ENCODE measurements at places on chromosomes 4 and X.

- peaks cover 8% of the 10 kb centered on the region for H3K4me1 ChIP-seq
- peaks cover 34% of the 10 kb centered on the region for H3K36me3 ChIP-seq
- DNase-seq = no peak
- H3K4me3 ChIP-seq = no peak overlapping the region
Observed at GRCh38 chrX:154431341-154431740, 2.9 kb downstream of the ATP6AP1 start.

GRCh38 chr4:73690051-73690738 lies 50.2 kb upstream of the CXCL8 start:
- no peaks in the 10 kb centered on the region for H3K36me3 ChIP-seq
- H3K4me1 ChIP-seq = no peaks in the 10 kb centered on the region
- no peak for DNase-seq

- no peaks in the 10 kb centered on the region for H3K4me1 ChIP-seq
- H3K27me3 ChIP-seq = no peaks in the 10 kb centered on the region
- DNase-seq = no peak
- no peak overlapping the region for H3K4me3 ChIP-seq
- no peak overlapping the region for H3K27ac ChIP-seq
- no peaks in the 10 kb centered on the region for H3K36me3 ChIP-seq
Observed at GRCh38 chr4:173005912-173006633, 162.5 kb upstream of the GALNT7 start.

DNA sequence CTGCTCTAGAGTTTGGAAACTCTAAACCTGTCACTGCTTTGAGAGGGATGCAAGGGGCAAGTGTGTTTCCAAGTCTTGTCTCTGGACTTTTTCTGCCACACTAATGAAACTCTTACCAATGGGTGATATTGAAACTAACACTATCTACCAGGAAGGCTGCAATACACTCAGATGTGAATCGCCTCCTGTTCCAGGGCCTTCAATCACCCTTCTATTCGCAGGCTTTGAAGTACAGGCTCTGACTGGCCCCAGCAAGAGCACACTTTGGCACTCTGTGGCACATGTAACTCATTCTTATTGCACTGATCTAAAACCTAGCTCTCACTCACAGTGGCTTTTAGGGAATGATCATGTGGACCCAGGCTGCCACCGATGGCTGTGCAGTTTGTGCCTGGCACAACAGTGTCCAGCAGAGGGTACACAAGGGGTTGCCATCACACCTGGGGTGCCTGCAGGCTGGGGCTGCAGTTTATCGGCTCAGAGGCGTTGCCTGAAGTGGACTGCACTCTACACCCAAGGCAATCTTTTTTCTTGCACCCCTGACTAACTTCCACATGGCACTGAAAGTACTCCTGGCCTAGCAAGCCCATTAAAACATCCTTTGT lies 210.8 kb downstream of the MGST2 start:
- DNase-seq = no peak
- no peaks in the 10 kb centered on the region for H3K27me3 ChIP-seq
- no peak overlapping the region for H3K27ac ChIP-seq
- no peak overlapping the region for H3K4me3 ChIP-seq
- H3K4me1 ChIP-seq = peaks cover 12% of the 10 kb centered on the region

DNA sequence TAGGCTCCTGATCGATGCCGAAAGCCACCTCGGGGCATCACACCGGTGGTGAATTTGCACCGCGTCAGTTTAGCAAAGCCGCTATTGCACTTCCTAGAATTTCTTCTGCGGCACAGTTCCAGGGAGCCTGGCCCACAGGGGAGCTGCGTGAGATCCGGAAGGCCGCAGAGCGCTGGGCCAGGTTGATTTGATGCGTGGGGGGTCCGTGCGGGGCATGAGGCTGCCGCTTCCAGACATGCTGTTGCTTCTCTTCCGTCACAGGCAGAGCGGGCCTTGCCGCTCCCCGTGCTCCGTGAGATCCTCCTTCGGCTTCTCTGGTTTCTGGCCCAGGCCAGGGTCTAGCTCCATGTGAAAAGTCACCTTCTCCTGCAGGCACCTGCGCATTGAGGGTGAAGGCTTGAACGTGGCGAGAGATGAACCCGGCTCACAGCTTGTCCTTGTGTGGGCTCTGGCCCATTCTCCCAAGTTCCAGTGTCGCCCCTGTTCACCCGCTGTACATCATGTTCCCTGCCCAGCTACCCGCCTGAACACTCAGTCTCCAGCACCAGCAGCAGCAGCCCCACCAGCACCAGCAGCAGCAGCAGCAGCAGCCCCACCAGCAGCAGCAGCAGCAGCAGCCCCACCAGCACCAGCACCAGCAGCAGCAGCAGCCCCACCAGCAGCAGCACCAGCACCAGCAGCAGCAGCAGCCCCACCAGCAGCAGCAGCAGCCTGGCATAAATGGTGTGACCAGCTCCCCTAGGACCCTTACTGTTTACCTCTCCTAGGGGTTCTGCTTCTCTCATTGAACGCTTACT lies 131.2 kb downstream of the TRIML1 start:
- H3K4me1 ChIP-seq = no peaks in the 10 kb centered on the region
- peak; percentile 65 for DNase-seq
- H3K4me3 ChIP-seq = no peak overlapping the region
- no peak overlapping the region for H3K27ac ChIP-seq

GRCh38 chr4:73664470-73664869 lies 44.2 kb upstream of the RASSF6 start:
- DNase-seq = no peak
- no peak overlapping the region for H3K4me3 ChIP-seq
- H3K27me3 ChIP-seq = no peaks in the 10 kb centered on the region
- no peak overlapping the region for H3K27ac ChIP-seq
- no peaks in the 10 kb centered on the region for H3K4me1 ChIP-seq

DNA sequence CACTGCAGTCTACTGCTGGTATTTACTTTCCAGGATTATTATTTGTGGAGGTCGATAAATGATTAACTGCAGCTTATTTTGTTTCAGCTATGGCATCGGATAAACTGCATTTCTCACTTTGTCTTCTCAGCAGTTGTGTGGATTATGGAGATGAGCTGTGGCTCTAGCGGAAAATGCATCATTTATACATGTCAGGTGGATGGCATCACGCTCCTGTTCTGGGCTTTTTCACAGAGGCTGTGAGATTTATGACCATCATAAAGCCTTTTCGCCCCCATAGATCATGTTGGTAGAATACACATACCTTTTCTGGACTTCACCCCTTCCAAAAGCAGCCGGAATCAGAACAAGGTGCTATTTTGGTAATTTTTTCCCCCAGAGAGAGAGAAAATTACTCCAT lies 118.8 kb upstream of the MAGEB18 start:
- no peaks in the 10 kb centered on the region for H3K4me1 ChIP-seq
- H3K4me3 ChIP-seq = no peak overlapping the region
- no peaks in the 10 kb centered on the region for H3K27me3 ChIP-seq
- DNase-seq = no peak

GRCh38 chr4:140326395-140326993 lies 47.0 kb upstream of the SCOC start:
- no peaks in the 10 kb centered on the region for H3K36me3 ChIP-seq
- no peak overlapping the region for H3K4me3 ChIP-seq
- H3K27ac ChIP-seq = no peak overlapping the region
- no peak for DNase-seq
- H3K4me1 ChIP-seq = no peaks in the 10 kb centered on the region

GRCh38 chrX:107684956-107685385 lies 56.7 kb downstream of the PRPS1 start:
- no peaks in the 10 kb centered on the region for H3K36me3 ChIP-seq
- peaks cover 39% of the 10 kb centered on the region for H3K4me1 ChIP-seq
- no peak overlapping the region for H3K4me3 ChIP-seq
- H3K27me3 ChIP-seq = no peaks in the 10 kb centered on the region
- H3K27ac ChIP-seq = peak overlapping the region; percentile 73
- peak; percentile 98 for DNase-seq

GRCh38 chr4:60913002-60913401 lies 287.1 kb upstream of the ADGRL3 start:
- DNase-seq = no peak
- no peaks in the 10 kb centered on the region for H3K4me1 ChIP-seq
- no peaks in the 10 kb centered on the region for H3K27me3 ChIP-seq

- no peaks in the 10 kb centered on the region for H3K27me3 ChIP-seq
- H3K36me3 ChIP-seq = no peaks in the 10 kb centered on the region
- no peak overlapping the region for H3K27ac ChIP-seq
- no peaks in the 10 kb centered on the region for H3K4me1 ChIP-seq
- no peak overlapping the region for H3K4me3 ChIP-seq
Observed at GRCh38 chr4:180674619-180675358, 1568.4 kb upstream of the TENM3 start.

DNA sequence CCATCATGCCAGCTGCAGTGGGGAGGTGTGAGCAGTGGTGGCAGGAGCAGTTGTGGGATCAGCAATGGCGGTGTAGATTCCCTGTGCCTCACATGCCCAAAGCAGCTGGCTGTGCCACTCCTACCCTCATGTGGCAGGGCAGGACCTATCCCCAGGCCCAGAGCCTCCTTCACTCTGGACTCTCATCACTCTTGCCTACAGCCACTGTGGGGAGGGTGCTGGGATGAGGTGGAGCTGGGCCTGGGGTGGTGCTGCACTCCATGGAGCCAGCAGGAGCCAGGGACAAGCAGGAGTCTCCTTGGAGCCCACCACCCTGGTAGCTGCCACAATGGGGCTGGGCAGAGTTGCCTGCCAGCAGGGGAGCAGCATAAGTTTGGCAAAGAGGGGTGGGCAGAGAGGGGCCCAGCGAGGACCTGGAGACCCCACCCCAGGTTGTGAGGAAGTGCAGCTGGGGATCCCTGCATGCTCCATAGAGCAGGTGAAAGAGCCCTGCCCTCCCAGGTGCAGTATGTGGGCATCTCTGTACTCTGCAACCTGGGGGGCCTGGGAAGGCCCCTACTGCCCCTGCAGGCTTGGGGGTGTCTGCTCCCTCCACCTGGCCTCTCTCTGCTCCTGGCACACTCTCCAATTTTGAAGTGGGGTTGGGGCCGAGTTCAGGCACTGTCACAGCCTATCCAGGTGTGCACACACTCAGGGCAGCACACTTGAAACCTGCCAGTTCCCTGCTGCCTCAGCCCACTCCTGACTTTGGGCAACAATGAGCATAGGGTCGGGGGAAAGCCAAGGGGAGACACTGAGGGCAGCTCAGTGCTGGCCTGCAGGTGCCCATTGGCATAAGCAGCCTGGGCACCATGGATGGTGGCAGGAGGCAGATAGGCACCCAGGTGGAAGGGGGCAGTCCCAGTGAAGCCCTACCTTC lies 74.0 kb upstream of the INTU start:
- H3K27ac ChIP-seq = no peak overlapping the region
- no peak overlapping the region for H3K4me3 ChIP-seq
- no peaks in the 10 kb centered on the region for H3K4me1 ChIP-seq
- no peaks in the 10 kb centered on the region for H3K36me3 ChIP-seq
- no peak for DNase-seq

- H3K27me3 ChIP-seq = no peaks in the 10 kb centered on the region
- H3K4me3 ChIP-seq = no peak overlapping the region
- DNase-seq = no peak
- H3K4me1 ChIP-seq = no peaks in the 10 kb centered on the region
Observed at GRCh38 chrX:38985375-38985774, 184.1 kb downstream of the MID1IP1 start.

GRCh38 chrX:110588164-110588563 lies 207.5 kb downstream of the CHRDL1 start:
- DNase-seq = no peak
- H3K27me3 ChIP-seq = no peaks in the 10 kb centered on the region
- no peaks in the 10 kb centered on the region for H3K36me3 ChIP-seq
- no peak overlapping the region for H3K4me3 ChIP-seq

GRCh38 chr4:180993244-180993836 lies 1249.9 kb upstream of the TENM3 start:
- no peaks in the 10 kb centered on the region for H3K27me3 ChIP-seq
- no peak overlapping the region for H3K27ac ChIP-seq
- no peak for DNase-seq
- H3K4me3 ChIP-seq = no peak overlapping the region
- no peaks in the 10 kb centered on the region for H3K4me1 ChIP-seq

DNA sequence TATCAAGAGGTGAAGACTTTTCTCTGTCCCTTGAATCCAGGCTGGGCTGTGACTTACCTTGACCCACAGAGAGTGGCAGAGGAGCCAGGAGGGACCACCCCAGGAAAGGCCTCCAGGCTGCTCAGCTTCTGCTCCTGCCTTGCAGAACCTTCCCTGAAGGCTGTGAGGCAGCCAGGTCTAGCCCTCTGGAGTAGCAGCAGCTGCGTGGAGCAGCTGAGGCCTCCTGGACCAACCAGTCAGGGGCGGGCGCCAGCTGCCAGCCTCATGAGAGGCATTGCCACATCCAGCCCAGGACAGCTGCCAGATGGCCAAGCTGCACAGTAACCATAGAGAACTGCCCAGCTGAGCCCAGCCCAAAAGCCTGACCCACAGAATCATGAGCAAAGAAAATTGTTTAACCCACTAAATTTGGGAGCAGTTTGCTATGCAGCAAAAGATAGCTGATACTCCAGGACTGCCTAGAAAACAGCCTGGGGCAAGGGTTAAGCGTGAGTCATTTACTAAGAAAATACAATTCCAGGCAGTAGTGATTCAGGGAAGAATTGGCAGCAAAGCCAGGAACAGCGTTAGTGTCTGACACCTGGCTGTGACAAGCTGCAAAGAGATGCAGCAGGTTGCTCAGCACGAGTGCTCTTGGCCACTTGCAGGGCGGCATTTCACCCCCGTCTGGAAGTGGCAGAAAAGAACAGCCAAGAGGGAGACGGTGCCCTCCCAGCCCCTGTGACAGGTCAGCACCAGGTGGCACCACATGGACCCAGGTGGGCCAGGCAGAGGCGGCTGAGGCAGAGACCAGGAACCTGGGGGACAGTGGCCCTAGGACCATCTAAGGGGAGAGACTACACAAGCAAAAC lies 14.7 kb upstream of the PDE6B start:
- H3K27me3 ChIP-seq = no peaks in the 10 kb centered on the region
- no peaks in the 10 kb centered on the region for H3K4me1 ChIP-seq
- H3K27ac ChIP-seq = no peak overlapping the region
- no peaks in the 10 kb centered on the region for H3K36me3 ChIP-seq
- peak; percentile 23 for DNase-seq
- no peak overlapping the region for H3K4me3 ChIP-seq

DNA sequence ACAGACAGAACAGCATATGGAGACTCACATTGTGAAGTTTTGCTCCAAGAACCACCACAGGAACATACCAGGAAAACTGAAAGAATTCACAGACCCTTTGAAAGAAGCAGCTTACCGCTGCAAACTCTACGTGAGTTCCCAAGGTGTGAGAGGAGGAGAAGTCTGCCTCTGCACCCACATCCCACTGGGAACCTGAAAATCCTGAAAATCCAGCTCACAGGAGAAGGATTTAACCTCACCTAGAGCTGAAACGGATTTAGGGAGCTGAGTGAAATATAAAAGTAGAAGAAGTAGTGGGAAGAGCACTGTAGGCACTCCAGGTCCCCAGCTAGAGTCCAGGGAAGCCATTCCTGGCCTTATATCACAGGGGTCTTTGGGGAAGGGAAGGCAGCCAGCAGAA lies 80.0 kb downstream of the FHIP1A start:
- no peak overlapping the region for H3K4me3 ChIP-seq
- no peaks in the 10 kb centered on the region for H3K4me1 ChIP-seq
- peak overlapping the region; percentile 20 for H3K27ac ChIP-seq
- no peaks in the 10 kb centered on the region for H3K36me3 ChIP-seq
- H3K27me3 ChIP-seq = no peaks in the 10 kb centered on the region

GRCh38 chr4:188246488-188246887 lies 107.2 kb downstream of the TRIML1 start:
- no peak overlapping the region for H3K27ac ChIP-seq
- no peaks in the 10 kb centered on the region for H3K4me1 ChIP-seq
- no peak overlapping the region for H3K4me3 ChIP-seq
- no peak for DNase-seq
- H3K36me3 ChIP-seq = no peaks in the 10 kb centered on the region
- no peaks in the 10 kb centered on the region for H3K27me3 ChIP-seq

GRCh38 chr4:146327859-146328650 lies 113.7 kb downstream of the REELD1 start:
- peak; percentile 29 for DNase-seq
- no peaks in the 10 kb centered on the region for H3K36me3 ChIP-seq
- no peaks in the 10 kb centered on the region for H3K4me1 ChIP-seq

GRCh38 chr4:21544955-21545354 lies 403.6 kb downstream of the KCNIP4 start:
- H3K27me3 ChIP-seq = no peaks in the 10 kb centered on the region
- H3K4me1 ChIP-seq = no peaks in the 10 kb centered on the region
- H3K27ac ChIP-seq = no peak overlapping the region
- DNase-seq = no peak

Measured in upper lobe of left lung (tissue), 6 donors.